Lower lobe of right lung (tissue), 2 donors: ENCODE measurements at places on chromosomes 13 and 19. TPM values are rescaled to one million over a fixed set of nuclear protein-coding genes. Genes with fewer than 3 reads are reported as not detected.

Gene SIGLEC8
- 3.0 TPM for total RNA-seq

Gene TMEM86B
- 4.8 TPM for total RNA-seq

- no peak for DNase-seq
These were observed 89.7 kb downstream of the AKAP11 start for GRCh38 chr13:42361701-42362100.

GRCh38 chr19:38265921-38266429 is 1.6 kb downstream of the SPINT2 start:
- DNase-seq = no peak

GRCh38 chr19:39641773-39642172 is 13.9 kb upstream of the LGALS16 start:
- no peak for DNase-seq

GRCh38 chr19:12867120-12868099 is 13.8 kb downstream of the DNASE2 start:
- peak; percentile 75 for DNase-seq
